Effector CD8-positive, alpha-beta T cell (primary cell): ENCODE measurements at places on chromosomes 12 and 14.
A peak's percentile ranks its signal among the peaks of the same experiment; 100 is the strongest.

- DNase-seq = no peak
Observed at GRCh38 chr12:113065126-113066007, 8.8 kb downstream of the DTX1 start.

GRCh38 chr12:23209793-23210192 lies 584.8 kb downstream of the ETNK1 start:
- no peak for DNase-seq

DNA sequence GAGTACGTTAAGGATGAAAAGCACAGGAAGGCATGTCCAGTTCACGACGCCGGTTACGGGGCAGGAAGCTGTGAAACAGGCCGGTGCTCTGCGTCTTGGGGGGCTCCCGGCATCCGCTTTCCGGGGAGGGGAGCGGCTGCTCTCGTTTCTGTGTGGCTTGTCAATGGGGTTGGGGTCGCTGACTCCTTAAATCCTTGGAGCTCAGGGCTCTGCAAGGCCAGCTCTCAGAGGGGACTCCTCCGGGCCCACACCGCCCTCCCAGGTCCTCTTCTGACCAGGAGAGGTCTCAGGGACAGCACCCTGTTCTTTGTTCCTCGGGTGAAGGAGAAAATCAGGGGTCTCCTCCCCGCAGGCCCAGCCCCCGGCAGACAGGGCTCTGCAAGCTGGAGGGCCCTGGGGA lies 78.1 kb downstream of the GALNT9 start:
- DNase-seq = no peak

- DNase-seq = no peak
Observed at GRCh38 chr12:100671396-100672074, 98.1 kb downstream of the GAS2L3 start.

GRCh38 chr14:104249706-104250105 lies 111.3 kb downstream of the KIF26A start:
- DNase-seq = no peak

GRCh38 chr12:17982556-17982955 lies 107.4 kb downstream of the RERGL start:
- no peak for DNase-seq

DNA sequence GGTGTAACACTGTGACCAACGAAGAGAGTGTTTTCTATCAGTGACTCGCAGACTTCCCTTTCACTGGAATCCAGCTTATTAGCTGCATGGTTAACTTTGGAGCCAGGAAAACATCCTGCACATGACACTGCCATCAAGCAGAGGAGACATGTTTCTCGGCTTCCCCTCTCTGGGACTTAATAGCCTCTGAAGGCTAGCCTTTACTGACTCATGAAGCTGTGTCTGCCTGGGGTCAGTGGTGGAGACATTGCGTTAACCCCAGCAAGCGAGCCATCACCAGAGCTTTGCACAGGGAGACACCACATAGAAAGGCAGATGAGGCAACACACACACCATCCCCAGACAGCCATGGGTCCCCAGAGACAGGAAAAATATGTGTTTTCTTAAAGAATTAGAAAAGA lies 126.9 kb upstream of the PRICKLE1 start:
- DNase-seq = no peak

DNA sequence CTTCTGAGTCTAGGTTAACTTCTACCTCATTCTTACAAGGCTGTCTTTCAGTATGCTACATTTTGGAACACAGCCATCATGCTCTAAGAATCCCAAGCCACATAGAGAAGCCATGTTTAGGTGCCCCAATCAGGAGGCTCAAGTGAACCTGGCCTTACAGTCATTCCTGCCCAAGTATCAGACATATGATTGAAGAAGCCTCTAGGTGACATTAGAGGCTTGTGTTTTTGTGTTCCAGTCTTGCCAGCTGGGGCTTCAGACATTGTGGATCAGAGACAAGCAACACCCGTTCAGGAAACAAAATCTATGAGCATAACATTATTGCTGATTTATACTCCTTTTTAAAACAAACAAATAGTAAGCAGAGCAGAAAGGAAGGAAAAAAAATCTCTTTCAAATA lies 8.1 kb upstream of the SLC16A7 start:
- no peak for DNase-seq

GRCh38 chr14:99224116-99224910 lies 47.7 kb downstream of the BCL11B start:
- no peak for DNase-seq

DNA sequence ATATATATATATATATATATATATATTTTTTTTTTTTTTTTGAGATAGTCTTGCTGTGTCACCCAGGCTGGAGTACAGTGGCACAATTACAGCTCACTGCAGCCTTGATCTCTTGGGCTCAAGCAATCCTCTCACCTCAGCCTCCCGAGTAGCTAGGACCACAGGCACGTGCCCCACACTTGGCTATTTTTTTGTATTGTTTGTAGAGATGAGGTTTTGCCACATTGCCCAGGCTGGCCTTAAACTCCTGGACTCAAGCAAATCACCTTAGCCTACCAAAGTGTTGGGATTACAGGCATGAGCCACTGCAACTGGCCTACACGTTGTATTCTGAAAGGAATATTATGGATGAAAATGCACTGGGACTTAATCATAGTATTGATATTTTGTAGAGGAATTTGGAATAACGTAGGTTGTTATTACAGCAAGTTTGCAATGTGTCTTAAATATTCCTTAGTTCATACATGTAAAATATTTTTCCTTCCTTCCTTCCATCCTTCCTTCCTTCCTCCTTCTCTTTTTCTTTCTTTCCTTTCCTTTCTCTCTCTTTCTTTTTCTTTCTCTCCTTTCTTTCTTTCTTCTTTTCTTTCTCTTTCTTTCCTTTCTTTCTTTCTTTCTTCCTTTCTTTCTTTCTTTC lies 862 bp downstream of the KLRB1 start:
- DNase-seq = no peak

- DNase-seq = peak; percentile 52
Observed at GRCh38 chr12:52585946-52586345, 12.3 kb upstream of the KRT74 start.

GRCh38 chr14:104886690-104887622 lies 21.9 kb downstream of the CEP170B start:
- DNase-seq = no peak

- no peak for DNase-seq
Observed at GRCh38 chr12:79645235-79645630, 45.5 kb downstream of the PAWR start.

GRCh38 chr14:60087668-60088067 lies 4.1 kb upstream of the PCNX4 start:
- no peak for DNase-seq

DNA sequence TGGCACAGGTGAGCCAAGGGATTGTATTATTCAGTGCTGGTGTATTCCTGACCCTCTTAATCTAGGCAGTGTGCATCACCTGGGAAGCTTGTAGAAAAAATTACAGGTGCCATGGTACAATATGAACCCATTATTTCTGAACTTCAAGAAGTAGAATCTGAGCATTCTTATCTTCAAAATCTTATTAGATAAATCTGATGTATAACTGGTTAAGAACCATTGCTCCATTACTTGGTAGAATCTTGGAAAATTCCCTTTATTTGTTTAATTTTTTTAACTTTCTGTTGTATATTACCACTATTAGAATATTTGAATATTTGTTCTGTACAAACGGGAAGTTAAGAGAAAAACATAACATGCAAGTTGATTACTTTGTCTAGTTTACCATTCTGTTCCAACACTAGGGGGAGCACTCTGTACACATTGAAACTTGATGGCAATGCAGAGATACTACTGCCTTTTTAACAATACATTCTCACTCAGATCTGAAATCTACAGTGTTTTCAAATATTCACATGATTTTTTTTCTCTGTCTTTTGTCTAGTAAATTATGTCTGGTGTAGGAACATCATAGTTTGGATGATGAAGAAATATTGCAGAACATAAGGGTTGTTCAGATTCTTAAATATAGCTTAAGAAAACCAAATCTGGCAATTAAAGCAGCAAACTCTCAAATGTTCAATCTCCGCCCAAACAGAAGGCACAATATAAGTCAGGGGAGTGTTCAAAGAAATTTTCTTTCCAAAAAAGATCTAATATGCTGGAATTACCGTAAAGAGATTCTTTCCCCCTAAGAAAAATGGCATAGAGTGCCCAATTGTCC lies 196.6 kb downstream of the PCNX1 start:
- DNase-seq = no peak

DNA sequence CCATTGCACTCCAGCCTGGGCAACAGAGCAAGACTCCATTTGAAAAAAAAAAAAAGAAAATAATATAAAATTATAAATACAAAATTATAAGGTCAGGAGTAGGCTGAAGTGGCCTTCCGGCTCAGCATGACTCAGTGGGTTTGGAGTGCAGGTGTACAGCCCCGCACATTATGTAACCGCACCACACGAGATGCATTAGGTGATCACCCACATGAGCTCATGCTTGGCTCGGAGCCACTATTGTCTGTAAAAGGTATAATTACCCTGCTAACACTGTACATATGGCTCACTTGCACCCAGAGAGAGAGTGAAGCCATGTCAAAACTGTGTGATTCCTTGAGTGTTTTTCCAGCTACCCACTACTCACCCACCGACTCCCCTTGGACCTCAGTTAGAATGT lies 557.0 kb downstream of the SLC6A15 start:
- DNase-seq = no peak

- no peak for DNase-seq
Observed at GRCh38 chr12:5510251-5510805, 78.4 kb downstream of the NTF3 start.

DNA sequence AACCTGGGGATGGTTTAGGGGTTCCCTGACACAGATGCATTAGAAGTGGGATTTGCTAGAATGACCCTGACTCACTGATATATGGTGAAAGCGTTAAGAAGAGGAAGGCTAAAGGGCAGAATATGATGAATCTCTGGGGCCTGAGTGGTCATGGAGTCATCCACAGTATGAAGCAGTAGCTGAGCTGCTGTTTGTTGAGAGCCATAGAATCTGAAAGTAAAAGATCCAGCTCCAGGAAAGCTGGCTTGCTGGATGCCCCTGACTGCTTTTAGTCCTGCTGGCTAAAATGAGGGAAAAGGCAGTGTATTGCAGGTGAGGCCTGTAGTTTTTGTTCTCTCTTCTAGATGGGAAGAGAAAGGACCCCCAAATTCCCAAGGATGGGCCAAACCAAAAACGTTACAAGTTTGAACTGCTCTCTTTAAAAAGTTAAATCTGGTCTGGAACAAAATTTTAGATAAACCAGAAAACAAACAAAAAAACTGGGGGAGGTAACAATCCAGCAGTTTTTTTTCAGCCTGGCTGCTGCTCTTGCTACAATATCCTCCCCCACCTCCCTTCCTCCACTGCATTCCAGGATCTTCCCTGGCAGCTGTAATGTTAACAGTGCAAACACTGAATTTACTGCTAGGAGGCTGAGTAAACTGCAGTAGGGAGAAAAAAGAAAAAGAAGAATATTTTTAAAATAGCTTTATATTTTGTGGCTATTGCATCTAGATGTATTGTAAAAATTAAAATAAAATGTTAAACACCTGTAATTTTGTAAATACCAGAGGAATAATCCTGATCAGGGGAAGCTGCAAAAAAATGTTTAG lies 16.5 kb downstream of the SEL1L start:
- DNase-seq = no peak

- DNase-seq = no peak
Observed at GRCh38 chr14:34713681-34714319, 593 bp downstream of the CFL2 start.

GRCh38 chr12:97556302-97556779 lies 93.7 kb downstream of the RMST start:
- no peak for DNase-seq

GRCh38 chr12:54053751-54054741 lies at the start of gene HOXC4:
Gene HOXC4, plus strand, starts transcription at chr12:54053835. Its CDS starts 88 bp downstream, at chr12:54053923.
- peak; percentile 17 for DNase-seq

- DNase-seq = no peak
Observed at GRCh38 chr14:33393895-33394368, 455.3 kb downstream of the NPAS3 start.

- peak; percentile 24 for DNase-seq
Observed at GRCh38 chr14:63770187-63770807, 42.4 kb upstream of the SGPP1 start.

- no peak for DNase-seq
Observed at GRCh38 chr12:112870267-112870980, 36.3 kb upstream of the OAS1 start.

- DNase-seq = no peak
Observed at GRCh38 chr12:124380796-124381455, 86.0 kb downstream of the RFLNA start.

GRCh38 chr14:81534510-81535074 lies 939 bp upstream of the SEL1L start:
- DNase-seq = no peak

GRCh38 chr14:79596551-79596950 lies 614.8 kb downstream of the DIO2 start:
- DNase-seq = no peak

GRCh38 chr12:9773216-9773877 lies 12.6 kb upstream of the CD69 start:
- DNase-seq = no peak

DNA sequence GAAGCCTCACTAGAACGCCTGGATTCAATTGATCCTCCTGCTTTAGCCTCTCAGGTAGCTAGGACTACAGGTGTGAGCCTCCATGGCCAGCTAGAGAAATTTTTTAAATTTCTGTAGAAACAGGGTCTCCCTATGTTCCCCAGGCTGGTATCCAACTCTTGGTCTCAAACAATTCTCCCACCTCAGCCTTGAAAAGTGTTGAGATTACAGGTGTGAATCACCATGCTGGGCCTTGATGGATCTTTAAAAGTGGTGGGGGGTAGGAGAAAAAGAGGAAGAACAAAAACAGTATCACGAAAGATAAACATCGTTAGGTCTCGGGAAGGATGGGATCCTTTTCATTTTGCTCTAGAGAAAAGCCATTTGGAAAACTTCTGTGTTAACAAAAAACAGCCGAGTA lies 4.5 kb downstream of the GYS2 start:
- DNase-seq = no peak

GRCh38 chr14:97634751-97635150 lies 837.6 kb downstream of the VRK1 start:
- peak; percentile 8 for DNase-seq

DNA sequence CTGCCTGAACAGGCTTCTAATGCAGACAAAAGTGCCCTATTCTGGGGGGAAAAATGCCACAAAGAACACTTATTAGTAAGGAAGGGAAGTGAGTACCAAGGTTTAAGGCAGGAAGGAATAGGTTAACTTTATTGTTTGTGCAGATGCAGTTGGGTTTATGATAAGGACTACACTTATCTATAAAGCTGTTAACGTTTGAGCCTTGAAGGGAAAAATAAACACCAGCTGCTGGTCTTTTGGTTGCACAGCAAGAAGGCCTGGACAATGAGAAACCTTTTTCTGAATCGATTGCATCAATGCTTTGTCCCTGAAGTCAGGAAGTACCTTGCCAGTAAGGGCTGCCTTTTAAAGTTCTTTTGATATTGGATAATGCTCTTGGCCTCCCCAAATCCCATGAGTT lies 407.8 kb downstream of the ATP23 start:
- no peak for DNase-seq

GRCh38 chr12:92886131-92886530 lies 43.0 kb downstream of the EEA1 start:
- DNase-seq = no peak

GRCh38 chr12:68844318-68844745 lies 36.4 kb downstream of the MDM2 start:
- no peak for DNase-seq

- DNase-seq = no peak
Observed at GRCh38 chr12:48982397-48983080, 4.4 kb downstream of the WNT1 start.

- no peak for DNase-seq
Observed at GRCh38 chr14:101761881-101762529, 496 bp downstream of the PPP2R5C start.
